ENCODE measurements at places on chromosomes 4 and X.

GRCh38 chr4:78155616-78156105 is 98.5 kb downstream of the FRAS1 start:
- no peak for DNase-seq

GRCh38 chr4:11801466-11802446 is 373.1 kb upstream of the HS3ST1 start:
- DNase-seq: no peak

DNA sequence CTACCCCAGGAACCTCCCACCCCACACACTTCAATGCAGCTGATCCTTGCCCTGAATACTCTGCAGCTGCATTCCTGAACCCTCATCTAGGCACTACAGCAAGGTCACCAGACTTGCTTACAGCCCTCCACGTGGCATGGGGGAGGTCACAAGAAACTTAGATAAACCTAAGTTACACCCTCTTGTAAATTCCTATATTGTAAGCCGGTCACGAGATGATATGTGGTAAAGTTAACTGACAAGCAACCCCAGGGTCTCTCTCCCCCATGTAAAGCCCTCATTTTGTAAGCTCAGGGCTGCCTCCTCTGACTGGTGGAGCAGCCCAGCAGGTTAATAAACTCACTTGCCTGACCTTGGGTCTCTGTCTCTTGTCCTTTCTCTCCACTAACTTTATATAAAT is 570.7 kb downstream of the PCDH7 start:
- DNase-seq: no peak

GRCh38 chr4:99821918-99822503 is 5.4 kb downstream of the DAPP1 start:
- no peak for DNase-seq

- no peak for DNase-seq
Measured at GRCh38 chr4:144734522-144734921, 88.6 kb downstream of the HHIP start.

- no peak for DNase-seq
Measured at GRCh38 chr4:15339737-15340136, 88.1 kb upstream of the C1QTNF7 start.

Measured in AG09309 (cell line).